ENCODE measurements at places on chromosomes 3 and 15. TPM values are rescaled to one million over a fixed set of nuclear protein-coding genes. Genes with fewer than 3 reads are reported as not detected.

DNA sequence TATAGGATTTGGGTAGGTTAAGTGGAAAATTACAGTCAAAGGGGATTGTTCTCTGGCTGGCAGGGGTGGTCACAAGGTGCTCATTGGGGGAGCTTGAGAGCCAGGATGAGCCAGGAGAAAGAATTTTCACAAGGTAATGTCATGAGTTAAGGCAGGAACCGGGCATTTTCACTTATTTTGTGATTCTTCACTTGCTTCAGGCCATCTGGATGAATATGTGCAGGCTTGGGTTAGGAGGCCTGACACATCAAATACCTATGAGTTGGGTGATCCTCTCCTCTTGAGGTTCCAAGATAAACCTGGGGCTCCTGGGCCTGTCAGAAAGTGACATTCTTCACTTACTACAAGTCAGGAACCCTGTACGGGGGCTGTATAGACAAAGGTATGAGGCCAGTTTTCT, 68.7 kb downstream of the CD200 start:
- DNase-seq: no peak

Gene IL17RD
- 61.0 TPM for total RNA-seq

DNA sequence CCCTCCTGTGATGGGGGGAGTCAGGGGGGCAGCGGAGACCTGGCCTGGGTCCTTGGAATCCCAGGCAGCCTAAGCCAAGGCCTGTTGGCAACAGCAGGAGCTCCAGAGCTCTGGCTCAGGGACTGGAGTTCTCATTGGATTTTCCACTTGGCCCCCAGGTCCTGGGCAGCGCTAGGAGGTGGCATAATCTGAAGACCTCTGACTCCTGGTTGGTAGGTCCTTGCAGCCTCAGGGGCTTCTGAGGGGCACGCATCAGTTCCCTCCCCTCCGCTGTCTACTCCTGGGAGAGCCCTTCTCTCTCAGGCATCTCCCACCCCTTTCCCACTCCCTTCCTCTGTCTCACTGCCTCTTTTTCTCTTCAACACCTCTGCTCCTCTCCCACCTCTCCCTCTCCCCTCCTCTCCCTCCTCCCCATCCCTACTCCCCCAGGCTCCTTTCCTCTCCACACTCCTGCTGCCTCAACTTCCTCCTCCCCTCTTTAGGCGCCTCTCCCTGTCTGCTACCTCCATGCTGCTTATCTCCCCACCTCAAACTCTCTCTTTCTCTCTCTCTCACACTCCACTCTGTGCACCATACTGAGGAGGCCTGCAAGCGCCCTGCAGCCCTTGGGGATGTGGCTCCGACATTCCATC, 41.1 kb upstream of the SLC6A1 start:
- DNase-seq: no peak

GRCh38 chr3:175129126-175129525, 270.0 kb downstream of the NAALADL2 start:
- no peak for DNase-seq

Gene TRPM7
- 108 TPM for total RNA-seq

Gene PLA2G4E
- not detected for total RNA-seq

DNA sequence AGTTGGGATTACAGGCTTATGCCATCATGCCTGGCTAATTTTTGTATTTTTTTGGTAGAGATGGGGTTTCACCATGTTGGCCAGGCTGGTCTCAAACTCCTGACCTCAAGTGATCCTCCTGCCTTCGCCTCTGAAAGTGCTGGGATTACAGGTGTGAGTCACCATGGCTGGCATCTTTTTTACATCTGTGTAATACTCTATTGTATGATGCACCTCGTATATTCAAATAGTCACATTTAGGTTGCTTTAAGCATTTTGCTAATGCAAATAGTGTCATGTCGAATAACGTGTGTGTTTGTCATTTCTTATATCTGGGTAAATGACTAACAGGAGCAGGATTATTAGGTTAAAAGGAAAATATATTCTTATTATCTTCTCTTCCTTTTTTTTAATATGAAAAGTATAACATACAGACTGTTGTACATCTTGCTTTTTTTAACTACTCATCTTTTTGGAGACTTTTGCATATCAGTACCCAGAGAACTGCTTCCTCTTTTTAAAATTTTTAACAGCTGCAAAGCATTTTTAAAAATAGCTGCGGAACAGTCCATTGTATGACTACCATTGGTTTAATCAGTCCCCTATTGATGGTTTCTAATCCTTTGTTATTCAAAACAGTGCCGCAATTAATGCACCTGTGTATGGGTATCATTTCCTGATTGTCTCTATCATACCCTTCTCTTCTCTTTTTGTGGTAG, 13.4 kb downstream of the SCAMP5 start:
- DNase-seq: no peak

GRCh38 chr3:52512105-52512504, 17.0 kb downstream of the STAB1 start:
- DNase-seq: no peak

- DNase-seq: no peak
These were observed 62.0 kb upstream of the CSTA start for GRCh38 chr3:122263058-122263457.

DNA sequence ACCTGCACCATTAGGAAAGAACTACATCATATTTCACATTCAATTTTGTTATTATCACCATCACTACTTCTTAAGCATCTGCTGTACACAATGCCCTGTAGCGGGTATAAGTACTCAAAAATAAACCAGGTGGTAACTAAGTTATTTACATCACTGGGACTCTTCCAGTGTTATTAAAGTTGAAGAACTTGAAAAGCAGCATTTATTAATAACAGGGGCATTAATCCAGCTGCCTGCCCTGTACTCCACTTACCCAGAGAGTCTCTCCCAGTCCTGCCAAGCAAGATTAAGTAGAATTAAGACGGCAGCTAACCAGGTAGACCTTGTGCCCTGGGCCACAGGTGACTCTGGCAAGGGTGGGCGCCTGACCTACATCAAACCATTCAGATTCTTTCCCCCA, 65.2 kb downstream of the FHIT start:
- no peak for DNase-seq

Gene NRROS
- 6.5 TPM for total RNA-seq

GRCh38 chr3:47989981-47990440, 26.2 kb downstream of the MAP4 start:
- peak; percentile 89 for DNase-seq

Gene GOLGA8S
- total RNA-seq: not detected

Gene CPB1
- total RNA-seq: not detected

GRCh38 chr15:43390723-43391122, 19.8 kb downstream of the TUBGCP4 start:
- DNase-seq: no peak

Gene ZNF80
- total RNA-seq: not detected

All from uterus (tissue), 4 donors.